IPS DF 6.9 (cell line): ENCODE measurements at places on chromosomes 5 and 9.

- DNase-seq = no peak
Measured at GRCh38 chr5:133969654-133970324, 1.4 kb upstream of the C5orf15 start.

DNA sequence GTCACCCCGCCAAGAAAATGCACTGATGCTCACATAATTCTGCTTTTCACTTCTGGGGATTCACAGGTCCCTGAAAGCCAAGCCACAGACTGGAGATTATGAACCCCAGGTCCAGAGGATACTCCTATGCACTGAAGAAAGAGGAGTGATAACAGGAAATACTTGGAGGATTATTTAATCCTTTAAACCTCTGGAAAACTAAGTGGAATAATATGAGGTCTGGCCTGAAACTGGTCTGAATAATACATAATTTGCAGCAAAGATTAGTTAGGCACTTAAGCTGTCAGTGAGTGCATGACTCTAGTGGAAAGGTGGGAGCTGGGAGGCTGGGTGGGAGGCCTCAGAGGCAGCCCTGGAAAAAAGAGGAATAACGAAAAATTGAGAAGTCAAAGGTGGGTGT, 45.7 kb downstream of the MARCHF3 start:
- no peak for DNase-seq

GRCh38 chr5:133445744-133446143, 166.6 kb downstream of the FSTL4 start:
- no peak for DNase-seq

GRCh38 chr5:78569441-78569840, 79.1 kb downstream of the LHFPL2 start:
- DNase-seq = no peak

DNA sequence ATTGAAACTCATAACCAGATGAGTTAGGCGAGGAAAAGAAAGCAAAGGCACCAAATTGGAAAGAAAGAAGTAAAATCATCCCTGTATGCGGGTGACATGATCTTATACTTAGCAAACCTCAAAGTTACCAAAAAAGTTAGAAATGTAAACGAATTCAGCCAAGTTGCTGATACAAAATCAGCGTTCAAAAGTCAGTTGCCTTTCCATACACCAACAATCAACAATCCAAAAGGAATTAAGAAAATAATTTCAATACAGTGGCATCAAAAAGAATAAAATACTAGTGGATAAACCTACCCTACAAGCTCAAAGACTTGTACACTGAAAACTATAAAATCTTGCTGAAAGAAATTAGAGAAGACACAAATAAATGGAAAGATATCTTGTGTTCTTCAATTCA, 14.5 kb downstream of the OBP2B start:
- DNase-seq = no peak

DNA sequence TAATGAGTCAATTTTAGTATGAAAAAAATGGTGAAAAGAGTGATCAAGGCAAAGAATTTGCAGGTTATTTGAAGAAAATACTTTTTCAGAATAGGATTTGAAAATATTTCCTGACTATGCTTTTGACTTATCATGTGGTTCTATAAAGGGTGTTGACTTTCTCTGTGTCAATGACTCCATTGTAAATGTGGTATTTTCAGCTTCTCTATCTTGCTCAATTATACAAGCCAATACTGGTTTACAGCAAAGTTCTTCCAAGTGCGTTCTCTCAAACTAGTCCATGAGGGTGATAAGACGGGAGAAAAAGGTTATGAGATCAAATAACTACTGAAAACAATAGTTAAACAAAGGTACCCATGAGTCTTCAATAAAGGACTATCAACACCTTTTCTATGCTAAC, 21.7 kb downstream of the IL33 start:
- no peak for DNase-seq

DNA sequence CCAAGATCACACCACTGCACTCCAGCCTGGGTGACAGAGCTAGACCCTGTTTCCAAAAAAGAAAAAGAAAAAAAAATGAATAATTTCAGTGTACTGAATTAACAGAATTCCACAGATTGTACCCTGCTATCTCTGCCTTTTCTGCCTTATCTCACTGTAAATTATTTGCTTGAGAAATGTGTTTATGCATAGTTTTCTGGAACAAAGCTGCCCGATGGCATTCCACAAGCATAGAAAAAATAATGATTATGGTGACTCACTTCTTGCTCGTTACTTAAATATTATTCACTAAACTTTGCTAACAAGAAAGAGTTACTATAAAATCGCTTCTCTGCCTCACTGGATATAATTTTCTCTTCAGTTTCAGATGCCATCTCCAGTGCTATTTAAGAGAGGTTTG, 88.7 kb upstream of the FAM169A start:
- no peak for DNase-seq

DNA sequence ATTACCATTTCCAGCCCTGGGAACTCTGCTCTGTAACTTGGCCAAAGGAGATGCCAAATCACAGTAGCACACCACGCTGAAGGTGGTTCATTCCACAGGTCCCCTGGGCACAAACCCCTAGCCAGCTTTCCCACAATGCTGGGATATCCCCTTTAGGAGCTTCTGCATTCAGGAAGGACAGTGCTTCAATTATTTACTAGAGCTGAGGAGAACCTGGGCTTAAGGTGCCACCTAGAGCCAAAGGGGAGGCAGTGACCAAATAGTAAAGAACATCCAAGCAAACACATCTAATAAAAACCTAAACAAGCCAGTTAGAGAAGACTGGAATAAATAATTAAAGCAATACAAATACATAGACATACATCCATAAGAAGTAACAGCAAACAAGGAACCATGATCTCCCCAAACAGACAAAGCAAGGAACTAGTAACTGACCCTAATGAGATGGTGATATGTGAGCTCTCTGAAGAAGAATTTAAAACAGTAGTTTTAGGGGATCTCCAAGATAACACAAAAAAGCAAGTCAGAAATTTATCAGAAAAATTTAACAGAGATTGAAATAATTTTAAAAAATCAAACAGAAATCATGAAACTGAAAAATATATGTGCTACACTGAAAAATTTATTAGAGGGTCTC, 14.6 kb downstream of the KIF4B start:
- no peak for DNase-seq

- DNase-seq = no peak
Measured at GRCh38 chr9:129671519-129671918, 6.1 kb downstream of the PRRX2 start.

DNA sequence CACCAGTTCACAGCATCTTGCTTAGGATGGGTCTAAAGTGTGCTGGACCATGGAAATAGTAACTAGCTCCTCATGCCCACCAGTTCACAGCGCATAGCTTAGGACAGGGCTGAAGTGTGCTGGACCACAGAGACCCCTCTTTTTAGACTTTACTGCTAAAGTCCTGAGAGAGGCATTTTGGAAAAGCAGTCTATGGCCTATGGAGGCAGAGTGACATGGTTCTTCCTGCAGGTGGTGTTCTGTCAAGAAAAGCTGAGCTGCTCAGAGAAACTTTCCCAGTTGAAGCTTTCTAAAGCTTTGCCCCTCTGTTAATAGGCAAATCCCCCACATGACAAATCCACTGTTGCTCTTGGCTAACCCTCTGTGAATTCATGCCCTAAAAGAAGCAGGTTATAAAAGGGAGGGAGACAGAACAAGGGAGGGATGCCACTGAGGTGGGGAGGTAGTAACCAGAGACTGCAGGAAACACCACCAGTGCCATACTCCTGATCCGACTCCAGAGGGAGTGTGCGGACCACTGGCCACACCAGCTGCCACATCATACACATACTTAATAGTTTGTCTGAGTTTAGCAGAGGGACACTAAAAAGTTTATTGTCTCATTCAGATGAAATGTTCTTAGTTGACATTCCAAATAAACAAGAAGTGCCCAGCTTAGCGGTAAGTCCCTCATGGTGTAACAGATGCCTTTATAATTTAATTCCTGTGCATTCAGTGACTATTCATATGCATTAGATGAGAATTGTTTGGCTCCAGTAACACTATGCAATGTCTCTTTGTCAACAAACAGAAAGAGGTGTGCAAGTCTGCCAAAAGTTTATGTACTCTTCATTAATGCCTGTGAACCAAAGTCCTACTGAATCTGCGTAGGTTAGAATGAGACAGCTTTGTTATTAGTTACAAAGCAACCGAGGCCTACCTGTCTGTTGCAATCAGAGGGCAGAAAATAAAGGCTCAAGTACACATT, 236.2 kb upstream of the NFIL3 start:
- DNase-seq = peak; percentile 9

GRCh38 chr9:130351343-130351742, 85.8 kb downstream of the HMCN2 start:
- DNase-seq = no peak

- no peak for DNase-seq
Measured at GRCh38 chr9:76266649-76267283, 127.5 kb downstream of the RFK start.

- no peak for DNase-seq
Measured at GRCh38 chr5:56827924-56828323, 12.6 kb downstream of the MAP3K1 start.

DNA sequence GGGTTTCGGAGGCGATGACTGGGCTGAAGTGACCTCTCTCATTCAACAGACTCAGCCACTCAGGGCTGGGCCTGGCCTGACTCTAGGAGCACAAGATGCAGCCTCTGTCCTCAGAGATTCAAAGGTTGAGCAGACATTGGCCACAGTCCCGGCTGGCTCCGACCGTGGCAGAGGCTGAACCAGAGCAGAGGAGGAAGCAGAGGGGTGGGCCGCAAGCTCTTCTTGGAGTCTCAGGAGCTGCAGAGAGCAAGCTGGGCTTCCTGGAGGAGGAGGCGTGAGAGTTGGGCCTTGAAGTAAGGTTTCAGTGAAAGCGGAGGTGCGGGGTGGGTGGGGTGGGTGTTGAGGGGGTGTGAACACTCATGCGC, 37.6 kb downstream of the ALG2 start:
- no peak for DNase-seq

DNA sequence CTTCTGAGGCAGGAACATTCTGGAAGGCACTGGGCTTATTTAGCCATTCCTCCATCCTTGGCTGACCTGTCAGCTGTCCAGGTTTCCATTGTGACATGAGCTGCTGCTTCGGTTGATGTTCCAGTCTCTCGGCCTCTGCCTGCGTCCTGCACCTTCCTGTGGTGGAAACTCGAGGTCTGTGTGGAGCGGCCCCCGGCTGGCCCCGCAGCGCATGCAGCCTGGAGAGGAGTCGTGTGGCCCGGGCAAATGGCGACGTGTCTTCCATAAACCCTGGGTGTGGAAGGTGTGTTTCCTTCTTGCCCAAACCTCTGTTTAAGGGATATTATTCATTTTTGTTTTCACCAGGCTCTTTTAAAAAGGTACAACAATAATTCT, 36.5 kb upstream of the SLC9A3 start:
- no peak for DNase-seq

DNA sequence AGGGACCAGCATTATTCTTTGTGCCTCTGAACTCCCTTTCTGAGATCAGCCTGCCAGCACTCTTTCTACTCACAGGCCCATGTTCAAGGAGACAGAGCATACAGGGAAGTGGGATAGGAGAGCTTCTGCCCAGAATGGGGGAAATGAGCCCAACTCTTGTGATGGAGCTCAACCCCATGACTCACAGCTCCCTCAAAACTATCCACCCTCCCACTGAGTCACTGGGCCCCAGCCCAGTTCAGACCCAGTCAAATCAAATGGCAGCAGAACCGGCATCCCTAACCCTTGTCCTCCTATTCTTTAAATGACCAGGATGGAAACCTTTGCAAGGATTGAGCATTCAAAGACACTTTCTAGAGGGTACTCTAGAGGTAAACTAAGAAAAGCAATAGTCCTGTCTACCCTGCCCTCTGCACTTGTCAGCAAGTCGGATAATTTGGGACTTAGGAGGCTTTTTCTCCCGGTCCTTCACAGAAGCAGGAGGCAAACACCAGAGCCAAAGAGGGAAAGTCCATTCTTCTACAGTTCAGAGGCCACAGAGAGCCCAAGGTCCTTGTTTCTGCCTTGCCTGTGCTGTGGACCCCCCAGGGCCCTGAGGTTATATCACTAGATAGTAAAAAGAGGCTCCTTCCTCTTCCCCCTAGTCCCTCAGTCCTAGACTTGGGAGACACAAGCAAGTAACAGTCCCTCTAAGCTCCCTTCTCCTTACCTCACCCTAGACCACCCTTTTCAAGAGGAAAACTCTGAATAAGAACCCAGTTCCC, 3.2 kb downstream of the ATOSB start:
- no peak for DNase-seq

- DNase-seq = no peak
Measured at GRCh38 chr9:92631452-92632343, 38.2 kb downstream of the IPPK start.

DNA sequence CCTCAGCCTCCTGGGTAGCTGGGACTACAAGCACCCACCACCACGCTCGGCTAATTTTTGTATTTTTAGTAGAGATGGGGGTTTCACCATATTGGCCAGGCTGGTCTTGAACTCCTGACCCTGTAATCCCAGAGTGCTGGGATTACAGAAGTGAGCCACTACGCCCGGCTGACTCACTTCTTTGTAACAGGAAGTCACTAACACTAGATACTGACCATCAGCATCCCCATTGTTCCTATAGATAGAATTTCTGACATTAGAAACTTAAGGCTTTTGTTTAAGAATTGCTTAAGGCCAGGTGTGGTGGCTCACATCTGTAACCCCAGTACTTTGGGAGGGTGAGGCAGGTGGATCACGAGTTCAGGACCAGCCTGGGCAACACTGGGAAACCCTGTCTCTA, 42.2 kb downstream of the LEAP2 start:
- no peak for DNase-seq

DNA sequence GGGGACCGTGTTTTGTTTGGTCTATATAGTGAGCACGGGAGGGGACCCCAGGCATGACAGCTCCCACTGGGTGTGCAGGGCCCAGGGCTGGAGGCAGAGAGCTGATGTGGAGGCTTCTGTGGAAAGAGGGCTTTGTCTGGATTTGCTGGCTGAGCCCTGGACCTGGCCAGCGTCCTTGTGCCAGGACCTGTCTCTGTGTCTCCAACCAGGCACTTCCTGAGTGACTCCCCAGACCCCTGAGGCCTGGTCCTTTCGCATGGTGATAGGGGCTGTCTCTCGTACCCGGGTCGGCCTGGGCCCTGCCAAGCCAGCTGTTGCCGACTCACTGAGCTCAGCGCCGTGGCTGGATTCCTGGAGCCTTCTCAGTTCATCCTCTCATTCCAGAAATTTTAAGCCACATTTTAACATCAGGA, 77.6 kb downstream of the ADAMTS2 start:
- no peak for DNase-seq

DNA sequence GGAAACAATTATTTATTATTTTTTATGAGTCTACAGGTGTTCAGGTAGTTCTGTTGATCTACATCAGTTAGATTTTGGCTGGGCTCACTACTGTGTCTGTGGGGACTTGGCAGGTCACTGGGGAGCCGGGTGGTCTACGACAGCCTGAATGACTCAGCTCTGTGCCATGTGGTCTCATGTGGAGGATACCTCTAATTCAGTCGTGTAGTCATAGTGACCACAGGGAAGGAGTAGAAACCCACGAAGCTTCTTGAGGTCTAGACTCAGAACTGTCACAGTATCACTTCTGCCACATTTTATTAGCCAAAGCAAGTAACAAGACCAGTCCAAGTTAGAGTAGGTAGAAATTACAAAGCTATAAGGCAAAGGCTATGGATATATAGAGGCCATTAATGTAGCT, 64.7 kb upstream of the GRAMD2B start:
- no peak for DNase-seq
